ENCODE measurements at places on chromosomes 13 and 19.
A peak's percentile ranks its signal among the peaks of the same experiment; 100 is the strongest.

DNA sequence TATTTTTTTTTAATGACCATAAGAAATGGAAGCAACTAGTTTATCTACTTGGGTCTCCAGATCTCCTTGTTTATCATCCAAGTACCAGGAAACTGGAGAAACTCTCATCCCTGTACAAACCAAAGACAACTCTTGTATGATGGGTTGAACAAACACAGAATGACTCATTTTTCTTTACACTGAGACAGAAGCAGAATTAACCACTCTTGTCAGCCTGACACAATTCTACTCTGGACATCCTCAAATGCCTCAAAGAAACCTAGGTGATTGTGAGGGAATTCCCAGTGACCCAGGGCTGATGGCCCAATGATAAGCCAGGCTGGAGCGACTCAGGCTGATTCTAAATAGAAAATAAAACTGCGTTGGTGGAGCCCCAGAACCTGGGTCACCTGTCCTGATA is 151.5 kb downstream of the ZNF737 start:
- no peak for DNase-seq

- no peak for DNase-seq
These were observed 102.6 kb upstream of the TSHZ3 start for GRCh38 chr19:31451686-31452330.

DNA sequence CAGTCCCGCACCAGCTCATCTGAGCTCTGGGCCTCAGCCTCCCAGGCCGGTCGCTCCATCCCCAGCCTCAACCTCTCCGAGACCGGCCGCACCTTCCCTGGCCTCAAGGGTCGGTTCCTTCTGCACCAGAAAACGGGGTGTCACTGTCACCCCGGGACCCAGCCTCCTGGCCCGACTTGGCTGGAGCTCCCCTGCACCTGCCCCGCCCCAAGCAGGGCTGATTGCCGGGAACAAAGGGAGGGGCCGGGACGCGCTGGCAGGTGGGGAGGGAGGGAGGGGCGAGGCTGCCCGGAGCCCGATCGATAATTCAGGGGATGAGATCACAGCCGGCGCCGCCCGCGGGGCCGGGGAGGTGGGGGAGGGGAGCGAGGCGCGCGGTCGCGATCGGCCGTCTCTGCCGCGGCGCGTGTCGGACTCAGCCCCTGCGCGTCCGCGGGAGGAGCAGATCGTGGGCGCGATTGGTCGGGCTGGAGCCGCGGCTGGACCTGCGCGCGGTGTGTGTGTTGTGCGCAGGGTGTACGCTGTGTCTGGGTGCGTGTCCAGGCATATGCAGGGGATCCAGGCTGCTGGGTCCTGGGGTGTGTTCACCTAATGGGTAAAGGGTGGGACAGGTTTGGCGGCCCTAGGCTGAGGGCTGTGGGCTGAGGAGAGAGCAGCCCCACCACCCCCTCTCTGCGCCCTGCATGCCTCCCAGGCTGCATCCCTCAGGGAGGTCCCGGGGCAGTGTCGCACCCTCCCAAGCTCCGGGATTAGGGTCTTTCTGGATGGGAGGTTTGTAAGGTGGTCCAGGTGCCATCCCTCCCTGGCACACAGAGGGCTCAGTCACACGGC is 1.1 kb upstream of the SHC2 start:
- peak; percentile 38 for DNase-seq

GRCh38 chr19:58584498-58585441 is 11.6 kb upstream of the MZF1 start:
- no peak for DNase-seq

DNA sequence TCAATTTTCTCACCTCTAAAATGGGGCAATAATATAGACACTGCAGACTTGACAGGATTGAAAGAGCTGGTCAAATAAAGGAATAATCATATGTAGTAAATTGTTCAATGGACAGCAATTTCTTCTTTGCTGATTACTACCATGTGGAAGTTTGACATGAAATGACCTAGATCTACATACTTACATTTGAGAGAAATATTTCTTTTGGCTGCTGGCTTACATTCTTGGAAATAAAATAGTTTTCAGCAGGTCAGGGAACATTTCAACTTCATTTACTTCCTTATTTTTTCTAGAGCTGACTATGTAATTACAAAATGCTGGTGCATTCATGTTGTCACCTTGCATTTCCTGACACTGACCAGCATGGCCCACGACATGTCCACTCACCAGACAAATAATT is 294.6 kb upstream of the MIR17HG start:
- DNase-seq: no peak

- no peak for DNase-seq
These were observed 37.5 kb downstream of the HSPH1 start for GRCh38 chr13:31124204-31124603.

All from NCI-H524 (cell line).